ENCODE measurements at places on chromosomes 6 and 20.
A peak's percentile ranks its signal among the peaks of the same experiment; 100 is the strongest.

DNA sequence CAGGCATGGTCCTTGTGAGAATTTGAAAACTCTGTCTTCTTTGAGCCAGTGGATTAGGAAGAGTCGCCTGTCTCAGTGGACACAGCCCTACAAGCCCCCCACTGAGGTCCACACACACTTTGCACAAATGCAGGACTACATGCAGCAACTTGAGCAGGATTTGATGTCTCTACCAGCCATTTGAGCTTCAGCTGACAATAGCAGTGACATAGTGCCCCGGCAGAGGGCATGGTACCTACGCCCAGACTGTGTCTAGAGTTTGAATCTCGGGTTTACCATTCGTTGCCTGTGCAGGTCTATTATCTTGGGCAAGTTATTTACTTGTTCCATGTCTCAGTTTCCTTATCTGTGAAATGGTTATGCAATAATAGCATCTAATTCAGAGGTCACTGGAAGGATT, 580.1 kb downstream of the TFAP2B start:
- no peak for DNase-seq

GRCh38 chr6:5854899-5855298, 151.8 kb downstream of the NRN1 start:
- no peak for DNase-seq

- no peak for DNase-seq
These were observed 67.9 kb upstream of the EEF1E1 start for GRCh38 chr6:8170245-8170644.

DNA sequence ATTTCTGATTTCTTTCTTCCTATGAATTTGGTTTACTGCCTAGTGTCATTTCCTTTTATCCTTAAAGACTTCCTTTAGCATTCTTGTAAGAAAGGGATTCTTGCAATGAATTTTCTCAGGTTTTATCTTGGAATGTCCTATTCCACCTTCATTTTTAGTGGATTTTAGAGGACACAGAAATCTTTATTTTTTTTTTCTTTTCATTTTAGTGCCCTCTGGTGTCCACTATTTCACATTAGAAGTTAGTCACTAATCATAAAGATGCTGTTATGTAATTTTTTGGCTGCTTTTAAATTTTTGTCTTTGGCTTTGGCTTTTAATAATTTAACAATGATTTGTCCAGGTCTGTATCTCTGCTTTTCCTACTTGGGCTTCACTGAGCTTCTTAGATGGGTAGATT, 28.1 kb downstream of the LMBRD1 start:
- DNase-seq = no peak

DNA sequence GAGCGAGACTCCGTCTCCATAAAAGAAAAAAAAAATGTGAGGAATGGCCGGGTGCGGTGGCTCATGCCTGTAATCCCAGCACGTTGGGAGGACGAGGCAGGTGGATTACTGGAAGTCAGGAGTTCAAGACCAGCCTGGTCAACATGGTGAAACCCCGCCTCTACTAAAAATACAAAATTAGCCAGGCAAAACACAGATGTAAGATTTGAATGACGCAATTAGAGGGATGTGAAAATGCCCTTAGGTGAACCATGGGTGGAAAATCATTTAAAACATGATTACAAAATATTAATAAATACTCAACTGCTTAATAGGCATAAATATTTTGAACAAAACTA, 20.9 kb downstream of the COL9A3 start:
- no peak for DNase-seq

DNA sequence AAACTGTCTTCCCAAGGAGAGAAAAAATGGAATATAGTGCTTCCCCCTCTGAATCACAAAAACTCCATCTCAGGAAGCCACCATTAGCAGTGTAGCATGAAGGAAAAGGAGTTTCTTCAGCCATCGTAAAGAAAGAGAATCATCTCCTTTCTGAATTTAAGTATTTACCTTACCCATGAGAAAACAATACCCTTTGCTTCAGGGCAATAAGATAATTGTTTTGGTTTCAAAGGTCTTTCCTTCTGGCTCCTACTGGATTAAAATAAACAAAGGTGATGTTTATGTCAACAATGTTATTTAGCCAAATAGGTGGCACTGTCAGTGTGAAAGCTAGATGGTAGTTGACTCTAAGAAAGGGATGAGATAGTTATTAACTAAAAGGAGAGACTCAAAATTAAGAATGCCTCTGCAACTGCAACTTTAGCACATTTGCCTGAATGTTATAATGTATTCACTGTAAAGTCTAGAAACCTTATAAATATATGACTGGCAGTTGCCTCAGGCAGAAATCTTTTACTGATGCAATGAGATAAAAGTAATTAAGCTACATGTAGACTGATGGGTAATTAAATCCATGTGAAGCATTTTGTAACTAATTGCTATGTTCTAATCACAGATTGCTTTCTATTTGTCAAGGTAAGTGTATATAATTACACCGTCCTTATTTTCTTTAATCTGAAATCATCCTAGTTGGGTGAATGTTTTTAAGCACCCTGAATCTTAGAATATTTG, 399.0 kb downstream of the CDKAL1 start:
- no peak for DNase-seq

GRCh38 chr6:81979329-81979728, 226.8 kb upstream of the TENT5A start:
- DNase-seq = no peak

GRCh38 chr6:47145212-47145611, 103.1 kb upstream of the ADGRF1 start:
- no peak for DNase-seq

DNA sequence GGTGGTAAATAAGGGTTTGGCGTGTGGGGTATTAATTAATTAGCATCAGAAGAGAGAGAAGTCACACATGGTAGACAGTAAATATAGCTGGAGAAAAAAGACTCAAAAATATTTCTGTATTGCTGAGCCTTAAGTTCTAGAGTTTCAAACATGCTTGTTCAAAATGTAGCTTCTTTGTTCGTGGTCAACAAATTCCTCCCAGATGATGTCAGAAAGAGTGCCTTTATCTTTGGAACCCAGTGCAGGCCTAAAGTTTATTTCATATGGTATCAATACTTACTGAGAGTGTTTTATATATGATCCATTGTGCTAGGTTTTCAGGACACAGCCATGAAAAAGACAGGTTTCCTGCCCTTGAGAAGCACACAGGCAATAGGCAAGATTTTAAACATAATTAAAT, 18.3 kb downstream of the MARCKS start:
- DNase-seq = no peak

DNA sequence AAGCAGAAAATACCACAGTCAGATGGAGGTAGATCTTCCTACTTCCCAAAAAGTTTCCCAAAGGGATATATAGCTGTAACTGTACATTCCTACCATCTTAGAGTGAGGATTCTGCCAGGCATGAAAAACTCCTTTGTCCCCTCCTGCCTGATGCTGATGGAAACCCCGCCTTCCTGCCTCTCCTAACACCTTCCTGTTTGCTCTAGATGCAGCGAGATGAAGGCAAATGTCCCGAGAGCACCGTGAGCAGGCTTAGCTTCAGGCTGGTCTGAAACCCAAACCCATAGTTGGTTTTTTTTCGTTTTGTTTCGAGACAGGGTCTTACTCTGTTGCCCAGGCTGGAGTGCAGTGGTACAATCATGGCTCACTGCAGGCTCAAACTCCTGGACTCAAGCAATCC, 55.6 kb downstream of the MYB start:
- no peak for DNase-seq

DNA sequence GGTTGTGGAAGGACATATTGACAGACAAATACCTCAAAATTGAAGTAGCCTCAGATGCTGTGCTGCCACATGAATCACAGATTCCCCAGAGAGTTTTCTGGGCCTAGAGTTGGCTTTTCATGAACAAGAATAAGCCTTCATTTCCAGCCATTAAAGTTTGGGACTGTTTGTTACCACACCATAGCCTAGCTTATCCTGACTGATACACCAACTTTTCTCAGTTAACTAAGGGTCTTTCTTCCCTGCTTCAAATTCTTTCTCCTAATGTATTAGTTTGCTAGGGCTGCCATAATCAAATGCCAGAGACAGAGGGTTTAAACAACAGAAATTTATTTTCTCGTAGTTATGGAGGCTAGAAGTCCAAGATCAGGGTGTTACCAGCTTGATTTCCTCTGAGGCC, 237.4 kb upstream of the ZFP64 start:
- no peak for DNase-seq

GRCh38 chr6:11212664-11213063, 19.8 kb downstream of the NEDD9 start:
- no peak for DNase-seq

- no peak for DNase-seq
These were observed 181.0 kb downstream of the COL12A1 start for GRCh38 chr6:75024828-75025227.

DNA sequence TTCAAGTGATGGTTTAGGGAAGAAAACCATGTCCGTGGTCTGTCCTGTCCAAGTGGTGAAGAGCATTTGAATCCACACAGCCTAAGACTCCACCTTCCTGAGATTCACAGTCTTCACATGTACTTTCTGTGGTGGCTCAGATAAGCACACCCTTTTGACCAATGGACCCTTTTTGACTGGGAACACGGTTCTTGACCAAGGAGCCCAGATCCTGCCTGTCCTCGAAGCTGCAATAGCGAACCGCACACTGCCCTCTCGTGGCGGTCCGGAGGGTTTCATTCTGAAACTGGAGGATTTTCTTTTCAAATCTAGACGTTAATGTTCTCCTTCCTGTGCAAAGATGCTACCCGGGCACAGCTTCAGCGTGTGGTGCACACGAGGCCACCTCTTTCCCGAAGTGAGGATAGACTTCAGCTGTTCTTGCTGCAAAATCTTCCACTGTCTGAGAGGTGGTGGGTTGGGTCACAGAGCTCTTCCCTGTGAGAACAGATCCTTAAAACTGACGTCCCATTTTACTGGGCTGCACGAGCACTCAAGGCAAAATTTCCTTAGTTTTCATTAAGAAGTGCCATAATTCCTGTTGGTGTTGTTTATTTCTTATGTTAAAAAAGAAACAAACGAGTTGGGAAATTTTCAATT, 90.5 kb downstream of the SYNJ2 start:
- peak; percentile 64 for DNase-seq

DNA sequence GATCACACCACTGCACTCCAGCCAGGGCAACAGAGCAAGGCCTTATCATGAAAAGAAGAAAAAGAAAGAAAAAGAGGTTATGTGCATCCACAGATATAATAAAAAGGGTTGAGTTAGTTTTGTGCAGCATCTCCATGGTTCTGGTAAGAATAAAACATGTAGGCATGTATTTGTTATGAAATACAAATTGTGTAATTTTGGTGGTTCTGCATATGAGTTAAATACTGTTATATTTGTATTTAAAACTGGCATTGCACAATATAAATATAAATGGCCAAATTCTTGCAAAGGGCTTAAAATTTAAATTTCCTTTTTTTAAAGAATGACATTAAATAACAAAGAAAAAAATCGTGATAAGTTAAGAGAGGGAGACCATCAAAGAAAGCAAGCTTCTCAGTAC, 159.1 kb upstream of the PREP start:
- DNase-seq = no peak

- DNase-seq = no peak
These were observed 52.0 kb downstream of the GRIK2 start for GRCh38 chr6:101445527-101445926.

DNA sequence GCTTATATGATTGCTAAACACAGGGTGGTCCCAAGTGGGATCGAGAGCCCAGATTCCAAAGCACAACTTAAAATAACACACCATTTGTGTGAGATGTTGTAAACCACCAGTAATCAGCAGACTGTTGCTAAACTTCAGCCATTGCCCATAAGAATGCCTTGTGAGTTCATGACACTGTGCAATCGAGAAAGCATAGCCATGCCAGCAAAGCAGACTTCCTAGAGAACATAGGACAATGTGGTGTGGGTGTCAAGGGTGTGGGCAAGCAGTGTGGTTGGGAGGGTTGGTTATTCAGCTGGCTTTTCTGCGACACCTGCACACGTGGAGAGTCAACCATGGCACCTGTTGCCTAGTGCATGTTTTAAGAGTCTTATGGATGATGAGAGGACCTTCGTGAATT, 16.1 kb upstream of the CALHM6 start:
- DNase-seq = no peak

GRCh38 chr6:83615025-83615999, 93.6 kb downstream of the SNAP91 start:
- no peak for DNase-seq

- no peak for DNase-seq
These were observed 65.6 kb upstream of the ARMH2 start for GRCh38 chr6:24864343-24864742.

DNA sequence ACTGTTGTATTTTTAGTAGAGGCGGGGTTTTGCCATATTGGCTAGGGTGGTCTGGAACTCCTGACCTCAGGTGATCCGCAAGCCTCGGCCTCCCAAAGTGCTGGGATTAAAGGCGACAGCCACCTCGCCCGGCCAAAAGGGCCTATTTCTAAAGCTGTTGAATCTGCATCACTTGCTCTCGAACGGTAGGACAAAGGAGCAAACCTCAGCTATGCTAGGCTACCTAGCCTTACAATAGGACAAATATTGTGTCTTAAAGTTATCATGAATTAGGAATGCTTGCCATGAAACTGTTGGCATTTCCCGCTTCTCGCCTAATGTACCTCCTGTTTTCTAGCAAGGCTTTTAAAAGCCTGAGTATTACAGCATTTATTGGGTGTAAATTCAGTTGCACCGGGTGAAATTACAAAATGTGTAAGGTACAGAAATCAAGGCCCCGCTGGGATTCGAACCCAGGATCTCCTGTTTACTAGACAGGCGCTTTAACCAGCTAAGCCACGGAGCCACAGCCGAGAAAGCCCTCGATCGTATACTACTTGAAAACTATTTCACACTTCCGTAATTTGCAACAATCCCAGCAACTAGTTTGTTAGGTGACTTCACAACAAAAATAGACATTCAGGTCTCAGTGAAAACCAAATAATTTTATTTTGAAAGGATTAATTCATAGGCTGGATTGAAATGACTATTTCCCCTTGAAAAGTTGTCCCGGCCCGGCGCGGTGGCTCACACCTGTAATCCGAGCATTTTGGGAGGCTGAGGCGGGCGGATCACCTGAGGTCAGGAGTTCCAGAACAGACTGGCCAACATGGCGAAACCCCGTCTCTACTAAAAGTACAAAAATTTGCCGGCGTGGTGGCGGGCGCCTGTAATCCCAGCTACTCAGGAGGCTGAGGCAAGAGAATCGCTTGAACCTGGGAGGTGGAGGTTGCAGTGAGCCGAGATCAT, 211.6 kb upstream of the ZNF184 start:
- DNase-seq = no peak

GRCh38 chr20:48904566-48905296, 16.8 kb upstream of the ARFGEF2 start:
- DNase-seq = peak; percentile 83

GRCh38 chr6:41370488-41371111, 35.2 kb downstream of the NCR2 start:
- no peak for DNase-seq

- DNase-seq = no peak
These were observed 57.6 kb downstream of the DAAM2 start for GRCh38 chr6:39849764-39850163.

GRCh38 chr20:32685541-32686529, 12.1 kb upstream of the C20orf203 start:
- peak; percentile 17 for DNase-seq

- no peak for DNase-seq
These were observed 14.6 kb upstream of the TAAR1 start for GRCh38 chr6:132673376-132674094.

All from posterior cingulate gyrus (tissue), 11 donors.